ENCODE measurements at places on chromosomes 6 and 20.
A peak's percentile ranks its signal among the peaks of the same experiment; 100 is the strongest.

- DNase-seq: no peak
Observed at GRCh38 chr6:105646391-105646867, 243.5 kb upstream of the PREP start.

DNA sequence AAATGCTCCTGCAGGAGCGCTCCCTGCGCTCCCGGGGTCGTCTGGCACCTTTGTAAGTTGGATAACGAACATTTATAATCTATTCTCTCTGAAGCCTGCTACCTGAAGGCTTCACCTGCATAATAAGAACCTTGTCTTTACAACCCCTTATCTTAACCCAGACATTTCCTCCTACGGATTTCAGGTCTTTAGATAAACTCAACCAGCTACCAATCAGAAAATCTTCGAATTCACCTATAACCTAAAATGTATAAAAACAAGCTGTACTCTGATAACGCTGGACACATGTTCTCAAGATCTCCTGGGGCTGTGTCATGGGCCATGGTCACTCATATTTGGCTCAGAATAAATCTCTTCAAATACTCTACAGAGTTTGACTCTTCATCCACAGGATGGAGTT is 4.1 kb upstream of the KCNK5 start:
- DNase-seq: no peak

DNA sequence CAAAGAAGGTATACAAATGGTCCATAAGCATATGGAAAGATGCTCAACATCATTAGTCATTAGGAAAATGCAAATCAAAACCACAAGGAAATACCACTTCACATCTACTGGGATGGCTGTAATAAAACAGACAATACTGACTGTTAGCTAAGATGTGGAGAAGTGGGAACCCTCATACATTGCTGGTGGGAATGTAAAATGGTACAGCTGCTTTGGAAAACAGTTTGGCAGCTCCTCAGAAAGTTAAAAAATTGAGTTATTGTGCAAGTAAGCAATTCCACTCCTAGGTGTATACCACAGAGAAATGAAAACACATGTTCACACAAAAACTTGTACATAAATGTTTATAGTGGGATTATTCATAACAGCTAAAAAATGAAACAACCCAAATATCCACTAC is 173.0 kb upstream of the JAG1 start:
- DNase-seq: no peak

- DNase-seq: no peak
Observed at GRCh38 chr20:18637224-18637623, 49.4 kb downstream of the DTD1 start.

GRCh38 chr20:21022925-21023324 is 83.2 kb downstream of the LINC00237 start:
- DNase-seq: no peak

- no peak for DNase-seq
Observed at GRCh38 chr6:124463271-124463670, 499.0 kb upstream of the RNF217 start.

GRCh38 chr20:40694246-40694645 is 5.2 kb upstream of the MAFB start:
- no peak for DNase-seq

DNA sequence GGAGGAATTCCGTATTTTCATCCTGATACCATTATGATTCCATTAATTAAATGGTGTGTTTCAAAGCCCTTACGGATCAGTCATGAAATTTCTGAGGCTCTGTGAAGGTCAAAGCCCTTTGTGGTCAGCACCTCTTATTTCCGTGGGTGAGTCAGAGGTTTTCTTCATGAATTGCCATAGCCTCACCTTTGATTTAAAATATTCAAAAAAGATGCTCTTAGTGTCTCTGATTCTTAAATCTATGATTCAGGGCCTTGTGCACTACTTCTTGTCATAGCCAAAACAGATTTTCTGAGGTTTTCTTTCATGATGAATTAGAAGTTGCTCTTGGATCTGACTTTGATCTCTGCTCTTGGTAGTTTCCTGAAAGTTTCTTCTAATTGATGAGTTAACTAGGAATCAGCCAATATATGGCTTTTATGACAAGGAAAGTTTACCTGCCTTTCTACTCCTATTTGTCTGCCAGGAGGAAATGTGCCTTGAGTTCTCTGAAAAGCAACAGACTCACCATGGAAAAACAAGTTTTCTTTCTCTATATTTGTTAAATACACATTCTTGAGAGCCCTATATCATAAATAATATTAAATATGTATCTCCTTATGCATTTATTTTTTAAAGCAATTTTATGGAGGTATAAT is 613.0 kb downstream of the UTRN start:
- DNase-seq: no peak

- DNase-seq: no peak
Observed at GRCh38 chr6:125722886-125723285, 26.5 kb upstream of the HEY2 start.

GRCh38 chr20:51100617-51101016 is 77.7 kb upstream of the KCNG1 start:
- DNase-seq: no peak

- DNase-seq: no peak
Observed at GRCh38 chr6:129631070-129631469, 78.9 kb downstream of the ARHGAP18 start.

GRCh38 chr6:45965792-45966191 is 49.9 kb downstream of the CLIC5 start:
- no peak for DNase-seq

- DNase-seq: no peak
Observed at GRCh38 chr6:48027704-48028435, 83.1 kb downstream of the PTCHD4 start.

DNA sequence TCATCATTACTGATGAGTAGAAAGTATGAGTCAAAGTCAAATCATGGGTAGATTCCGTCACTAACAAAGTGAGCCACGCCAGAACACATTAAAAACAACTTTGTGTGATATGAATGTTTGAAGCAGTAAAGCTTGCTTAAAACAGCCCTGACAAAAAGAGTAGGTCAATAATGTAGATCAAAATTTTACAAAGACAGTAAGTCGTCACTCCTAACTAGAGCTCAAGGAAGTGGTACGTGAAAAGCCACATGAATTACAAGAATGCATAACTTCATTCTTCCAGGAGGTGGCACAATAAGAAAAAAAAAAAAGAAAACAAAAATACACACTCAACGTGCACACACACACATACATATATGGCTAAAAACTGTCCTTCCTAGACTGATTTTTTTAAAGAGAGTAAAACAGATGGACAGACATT is 69.9 kb downstream of the HACE1 start:
- DNase-seq: no peak

DNA sequence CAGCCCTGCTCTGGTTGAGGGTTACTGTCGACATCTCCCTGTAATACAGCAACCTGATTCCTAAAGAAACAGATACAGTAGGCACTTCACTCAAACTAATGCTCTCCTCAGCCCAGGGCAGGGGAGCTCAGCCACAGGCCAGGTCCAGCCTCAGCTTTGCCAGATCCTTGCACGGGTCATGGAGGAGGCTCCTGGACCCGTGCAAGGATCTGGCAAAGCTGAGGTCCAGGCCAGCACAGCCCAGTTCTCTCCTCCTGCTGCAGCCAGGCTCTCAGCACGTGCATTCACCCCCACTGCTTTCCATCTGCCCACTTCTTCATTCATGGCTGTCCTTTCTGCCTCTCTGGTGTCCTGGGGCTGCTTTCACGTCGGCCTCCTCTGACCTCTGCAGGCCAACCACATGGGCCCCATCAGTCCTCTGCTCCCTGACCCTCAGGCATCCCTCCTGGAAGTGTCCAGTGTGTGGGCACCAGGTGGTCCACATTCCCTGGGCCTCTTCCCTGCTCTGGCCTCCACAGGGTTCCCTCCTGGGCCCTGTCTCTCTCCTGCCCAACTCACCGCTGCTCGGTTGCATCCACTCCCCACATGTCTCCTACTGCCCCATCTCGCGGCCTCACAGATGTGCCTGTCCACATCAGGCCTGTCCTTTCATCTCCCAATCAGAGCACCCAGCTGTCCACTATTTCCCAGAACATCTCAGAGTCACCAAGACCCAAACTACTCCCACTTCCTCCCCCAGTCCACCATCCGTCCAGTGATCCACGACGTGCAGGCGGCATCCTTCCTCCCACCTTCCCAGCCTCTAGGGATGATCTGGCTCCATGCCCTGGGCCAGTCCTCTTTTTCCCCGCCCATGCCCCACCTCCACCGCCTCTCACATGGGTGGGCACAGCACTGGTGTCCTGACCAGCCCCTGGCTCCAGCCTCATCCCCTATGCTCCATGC is 11.8 kb upstream of the CD93 start:
- no peak for DNase-seq

GRCh38 chr20:12860619-12861247 is 148.0 kb upstream of the SPTLC3 start:
- DNase-seq: no peak

GRCh38 chr6:163711615-163712565 is 297.4 kb downstream of the QKI start:
- no peak for DNase-seq

DNA sequence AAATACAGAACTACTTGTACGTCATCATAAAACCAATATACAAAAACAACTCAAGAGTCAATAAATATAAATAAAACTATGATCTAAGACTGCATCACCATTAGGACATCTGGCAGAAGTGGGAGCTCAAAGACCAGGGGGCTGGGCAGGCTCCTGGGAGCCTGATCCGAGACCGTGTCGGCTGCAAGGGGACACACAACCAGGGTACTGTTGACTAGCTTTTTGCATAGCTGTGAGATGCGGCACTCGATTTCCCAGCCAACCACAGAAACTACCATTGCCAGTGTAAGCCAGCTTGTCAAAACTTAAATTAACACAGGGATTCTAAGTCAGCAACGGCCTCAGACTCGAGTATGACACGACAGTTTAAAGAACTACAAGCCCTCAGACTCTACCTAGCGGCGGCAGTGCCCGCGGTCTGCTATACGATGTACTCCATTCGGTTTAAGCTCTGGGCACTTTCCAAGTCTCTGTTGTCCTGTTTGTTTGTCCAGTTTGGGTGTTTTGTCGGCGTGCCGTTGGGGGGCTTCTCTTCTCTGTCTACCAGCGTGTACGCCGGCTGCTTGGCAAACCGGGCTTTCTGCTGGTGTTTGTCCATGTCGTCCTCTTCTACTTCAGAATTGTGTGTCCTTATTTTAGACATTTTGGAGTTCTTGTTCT is 34.6 kb downstream of the JAG1 start:
- no peak for DNase-seq

DNA sequence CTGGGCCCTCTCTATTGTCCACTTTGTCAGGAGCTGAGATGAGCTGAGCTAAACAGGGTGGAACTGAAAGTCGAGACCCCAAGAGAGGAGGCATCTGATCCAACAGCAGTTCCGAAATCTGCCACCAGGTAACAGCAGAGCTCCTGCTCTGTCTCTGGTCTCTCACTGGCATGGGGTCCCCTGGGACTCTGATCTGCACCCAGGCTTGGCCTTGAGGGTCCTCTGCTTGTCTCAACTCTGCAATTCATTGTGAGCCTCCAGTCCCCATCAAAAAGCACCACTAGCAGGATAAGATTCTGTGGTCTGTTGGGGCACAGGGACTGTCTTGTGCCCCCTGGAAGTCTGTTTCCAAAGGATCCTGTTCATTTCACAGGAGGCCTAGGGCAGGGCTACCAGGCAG is 62.5 kb upstream of the TOP1 start:
- no peak for DNase-seq

DNA sequence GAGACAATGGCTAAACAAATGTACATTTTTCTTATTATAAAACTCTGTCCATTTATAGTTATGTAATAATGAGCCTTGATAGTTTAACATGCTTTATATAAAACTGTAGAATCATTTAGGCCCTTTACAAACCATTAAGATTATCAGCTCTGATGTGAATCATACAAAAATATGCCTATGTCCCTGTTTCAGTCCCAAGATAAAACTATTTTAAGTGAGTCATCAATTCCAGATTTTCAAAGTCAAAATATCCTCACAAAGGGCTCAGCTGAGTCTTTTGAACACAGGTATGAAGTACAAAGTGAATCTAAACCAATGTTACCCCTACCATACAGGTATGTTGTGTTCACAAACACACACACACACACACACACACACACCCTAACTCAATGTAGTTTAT is 88.0 kb downstream of the PTPRK start:
- DNase-seq: no peak

DNA sequence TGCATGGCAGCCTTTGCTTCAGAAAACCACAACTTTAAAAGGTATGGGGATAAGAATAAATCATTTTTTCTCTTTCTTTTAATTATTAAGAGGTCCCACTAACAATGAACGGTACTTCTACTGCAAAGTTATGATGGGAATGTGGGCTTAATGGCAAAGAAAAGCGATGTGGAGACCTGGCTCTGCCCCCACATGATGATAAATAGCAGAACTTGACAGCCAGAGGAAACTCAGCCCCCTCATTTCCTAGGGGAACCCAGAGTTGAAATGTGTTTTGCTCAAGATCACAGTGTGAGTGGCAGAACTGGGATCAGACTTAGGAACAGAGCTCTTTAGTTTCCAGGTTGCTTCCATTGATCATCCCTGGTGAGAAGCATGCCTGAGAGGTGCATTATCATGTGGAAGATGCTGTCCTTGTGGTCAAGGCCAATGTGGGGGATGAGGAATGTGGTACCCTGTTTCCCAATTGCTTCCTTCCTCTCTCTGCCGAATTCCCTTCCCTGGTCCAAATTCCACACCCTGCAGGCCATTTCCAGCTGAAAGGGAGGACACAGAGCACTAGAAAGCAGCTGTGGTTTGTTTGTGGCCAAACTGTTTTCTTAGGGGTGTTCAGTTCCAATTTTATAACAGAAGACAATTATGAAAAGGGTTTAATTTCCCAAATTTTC is 66.0 kb downstream of the BACH2 start:
- DNase-seq: peak; percentile 35

GRCh38 chr6:43258807-43259686 is 15.8 kb downstream of the TTBK1 start:
- DNase-seq: no peak

DNA sequence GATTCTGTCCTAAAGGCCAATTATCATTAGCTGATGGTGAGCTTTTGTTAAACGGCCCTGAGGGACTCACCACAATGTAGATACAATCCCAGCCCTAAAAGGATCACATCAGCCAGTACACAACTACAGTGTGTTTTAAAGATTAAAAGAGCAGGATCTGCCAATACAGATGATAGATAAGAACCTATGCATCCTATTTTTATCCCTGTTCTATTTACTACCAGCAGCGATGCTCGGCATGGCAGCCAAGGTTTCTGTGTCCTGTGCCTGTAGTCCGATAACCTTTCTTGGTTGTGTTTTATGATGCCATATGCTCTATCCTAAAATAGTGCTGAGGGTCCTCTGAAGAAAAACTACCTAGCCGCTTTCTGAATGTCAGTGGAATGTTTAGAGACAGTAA is 289.4 kb downstream of the PHACTR1 start:
- DNase-seq: no peak

- DNase-seq: no peak
Observed at GRCh38 chr20:56395166-56395565, 2.7 kb downstream of the CSTF1 start.

GRCh38 chr6:136404007-136404406 is 114.4 kb upstream of the BCLAF1 start:
- DNase-seq: no peak

DNA sequence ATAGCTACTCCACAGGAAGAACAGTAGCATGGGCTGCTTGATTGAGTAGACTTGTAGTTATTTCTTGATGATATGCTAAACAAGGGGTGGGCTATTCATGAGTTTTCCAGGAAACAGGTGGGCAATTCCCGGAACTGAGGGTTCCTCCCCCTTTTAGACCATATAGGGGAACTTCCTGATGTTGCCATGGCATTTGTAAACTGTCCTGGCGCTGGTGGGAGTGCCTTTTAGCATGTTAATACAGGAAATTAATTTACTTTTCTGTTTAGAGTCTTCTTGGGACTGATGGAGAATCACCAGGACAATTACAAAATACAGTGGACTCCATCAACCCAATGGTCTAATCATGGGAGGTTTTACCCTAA is 22.7 kb downstream of the CYP24A1 start:
- no peak for DNase-seq

All from left kidney (tissue), 8 donors.